ENCODE measurements at places on chromosomes 2 and 18. TPM values are rescaled to one million over a fixed set of nuclear protein-coding genes. Genes with fewer than 3 reads are reported as not detected.

DNA sequence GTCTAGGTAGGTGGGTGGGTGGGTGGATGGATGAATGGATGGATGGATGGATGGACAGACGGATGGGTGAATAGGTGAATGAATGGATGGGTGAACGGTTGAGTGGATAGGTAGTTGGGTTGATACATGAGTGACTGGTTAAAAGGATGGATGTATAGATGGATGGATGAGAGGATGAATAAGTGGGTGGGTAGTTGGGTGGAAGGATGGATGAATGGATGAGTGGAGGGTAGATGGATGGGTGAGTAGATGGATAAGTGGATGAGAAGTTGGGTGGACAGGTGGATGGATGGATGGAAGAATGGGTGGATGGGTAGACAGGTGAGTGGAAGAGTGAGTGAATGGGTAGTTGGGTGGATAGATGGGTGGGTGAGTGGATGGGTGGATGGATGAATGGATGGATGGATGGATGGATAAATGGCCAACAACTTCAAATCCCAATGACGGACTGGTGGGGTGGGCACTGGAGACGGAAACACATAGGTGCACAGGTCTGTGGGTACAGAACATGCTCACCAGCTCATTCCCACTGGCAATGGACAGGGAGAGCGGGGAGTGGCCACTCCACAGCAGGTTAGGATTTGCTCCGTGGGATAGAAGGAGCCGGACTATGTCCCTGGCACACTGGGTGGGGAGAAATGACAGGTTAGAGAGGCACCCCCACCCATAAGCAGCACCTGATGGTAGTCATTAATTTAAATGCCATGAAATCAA lies 48.8 kb downstream of the ANKMY1 start:
- no peak for DNase-seq
- H3K4me3 ChIP-seq, result no peak overlapping the region
- no peaks in the 10 kb centered on the region for H3K27me3 ChIP-seq
- H3K27ac ChIP-seq, result no peak overlapping the region

HOXD13 gene
- total RNA-seq, result not detected

DNA sequence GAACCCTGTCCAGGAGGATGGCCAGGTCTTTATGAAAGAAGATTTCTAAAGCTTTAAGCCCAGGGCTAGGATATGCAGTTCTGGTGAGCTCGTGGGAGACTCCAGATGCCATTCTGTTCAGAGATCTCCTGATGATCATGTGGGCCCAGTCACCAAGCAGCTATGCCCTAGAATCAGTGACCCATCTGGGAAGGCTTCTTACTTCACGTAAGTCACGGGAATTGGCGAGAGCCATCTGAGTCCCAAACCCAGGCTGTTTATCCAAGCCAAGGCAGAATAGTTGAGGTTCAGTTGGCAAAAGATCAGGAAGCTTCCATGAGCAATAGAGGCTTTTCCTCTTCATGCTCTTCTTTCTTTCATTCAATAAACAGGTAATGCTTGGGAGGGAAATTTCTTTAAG lies 23.9 kb downstream of the ANTXR1 start:
- no peak overlapping the region for H3K4me3 ChIP-seq
- no peaks in the 10 kb centered on the region for H3K36me3 ChIP-seq

COLEC12 gene
- 6.3 TPM for total RNA-seq

E2F6 gene
- 10.5 TPM for total RNA-seq
